ENCODE measurements at places on chromosomes 13 and 19.
A peak's percentile ranks its signal among the peaks of the same experiment; 100 is the strongest.

- DNase-seq: no peak
Observed at GRCh38 chr19:8310342-8311055, 2.3 kb upstream of the CD320 start.

DNA sequence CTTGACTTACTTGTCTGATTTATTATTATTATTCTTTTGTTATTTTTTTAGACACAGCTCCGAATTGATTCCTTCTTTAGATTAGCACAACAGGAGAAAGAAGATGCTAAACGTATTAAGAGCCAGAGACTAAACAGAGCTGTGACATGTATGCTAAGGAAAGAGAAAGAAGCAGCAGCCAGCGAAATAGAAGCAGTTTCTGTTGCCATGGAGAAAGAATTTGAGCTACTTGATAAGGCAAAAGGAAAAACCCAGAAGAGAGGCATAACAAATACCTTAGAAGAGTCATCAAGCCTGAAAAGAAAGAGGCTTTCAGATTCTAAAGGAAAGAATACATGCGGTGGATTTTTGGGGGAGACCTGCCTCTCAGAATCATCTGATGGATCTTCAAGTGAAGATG, 29.4 kb downstream of the ERCC5 start:
- DNase-seq: no peak

DNA sequence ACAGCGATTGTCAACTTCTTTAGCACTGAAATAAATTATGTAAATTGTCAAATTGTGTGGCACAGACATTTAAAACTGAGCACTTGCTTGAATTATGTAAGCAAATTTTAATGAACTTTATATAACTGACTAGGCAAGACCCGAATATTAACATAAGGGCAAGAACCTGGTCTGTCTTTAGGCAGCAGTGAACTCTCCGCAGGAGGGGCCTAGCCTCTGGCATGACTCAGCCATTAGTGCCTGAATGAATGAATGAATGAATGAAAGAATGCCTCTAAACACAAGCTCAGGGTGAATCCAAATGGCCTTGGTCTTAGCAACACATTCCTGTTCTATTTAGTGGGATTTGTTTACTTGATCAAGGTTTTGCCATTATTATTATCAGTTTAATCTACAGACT, 654.7 kb upstream of the ARGLU1 start:
- no peak for DNase-seq

DNA sequence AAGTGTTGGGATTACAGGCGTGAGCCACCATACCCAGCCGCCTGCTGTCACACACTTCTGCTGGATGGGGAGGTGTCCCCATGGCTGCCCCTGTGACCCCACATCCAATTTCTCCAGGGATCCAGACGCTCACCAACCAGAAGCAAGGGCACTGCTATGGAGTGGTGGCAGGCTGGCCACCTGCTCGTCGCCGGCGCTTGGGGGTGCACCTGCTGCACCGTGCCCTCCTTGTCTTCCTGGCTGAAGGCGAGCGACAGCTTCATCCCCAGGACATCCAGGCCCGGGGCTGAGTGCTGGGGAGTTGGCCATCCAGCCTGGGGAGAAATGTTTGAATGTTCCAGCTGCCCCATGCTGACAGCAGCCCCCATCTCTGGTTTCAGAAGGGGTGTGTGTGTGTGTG, 4.6 kb downstream of the ANKLE1 start:
- no peak for DNase-seq

DNA sequence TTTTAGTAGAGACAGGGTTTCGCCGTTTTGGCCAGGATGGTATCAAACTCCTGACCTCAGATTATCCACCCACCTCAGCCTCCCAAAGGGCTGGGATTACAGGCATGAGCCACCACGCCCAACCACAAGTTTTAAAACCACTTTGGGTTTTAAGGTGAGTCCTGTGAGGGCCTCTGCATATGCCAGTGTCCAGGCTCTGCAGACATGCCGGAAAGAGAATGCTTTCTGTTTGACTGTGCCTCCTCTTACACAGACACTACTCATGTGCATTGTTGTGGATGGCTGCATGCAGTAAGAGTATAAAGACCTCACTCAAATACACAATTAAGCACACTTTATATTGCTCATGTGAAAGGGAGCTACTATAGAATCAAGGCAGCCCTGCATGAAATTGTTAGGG, 20.8 kb upstream of the SLC25A30 start:
- no peak for DNase-seq

- no peak for DNase-seq
Observed at GRCh38 chr19:49549045-49549444, 21.2 kb downstream of the RCN3 start.

DNA sequence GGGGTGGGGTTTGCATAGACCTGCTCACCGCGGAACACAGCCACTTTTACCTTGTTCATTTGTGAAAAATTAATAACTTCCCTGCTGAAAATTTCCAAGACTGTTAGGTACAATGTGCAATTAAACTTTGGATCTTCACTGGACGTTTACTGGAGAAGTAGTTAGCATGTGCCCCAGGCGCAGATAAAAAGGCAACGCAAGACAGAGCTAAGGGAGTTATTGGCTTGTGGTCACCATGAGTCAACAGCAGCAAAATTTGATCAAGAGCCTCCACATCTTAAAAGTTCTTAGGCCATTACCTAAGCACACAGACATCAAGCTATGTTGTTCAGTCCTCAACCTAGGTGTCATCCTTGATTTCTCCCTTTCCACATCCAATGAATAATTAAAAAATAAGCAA, 257.0 kb downstream of the LHFPL6 start:
- DNase-seq: no peak

DNA sequence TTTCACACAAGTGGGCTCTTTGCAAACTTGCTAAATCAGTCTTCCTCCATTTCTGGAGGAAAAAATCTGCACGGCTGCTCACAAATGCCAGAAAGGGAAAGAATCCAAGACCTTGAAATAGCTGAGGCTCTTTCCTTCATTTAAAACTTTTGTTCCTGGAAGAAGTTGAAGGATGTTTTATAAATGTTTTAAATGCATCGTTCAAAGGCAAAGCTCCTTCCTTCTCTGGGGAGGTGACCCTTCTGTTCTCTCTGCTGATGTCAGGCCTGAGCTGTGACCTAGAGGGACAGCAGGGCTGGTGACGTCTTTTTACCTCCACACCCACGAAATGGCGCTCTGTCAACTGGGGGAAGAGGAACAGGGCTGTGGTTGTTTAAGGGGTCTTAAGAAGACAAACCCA, 376.4 kb upstream of the ZNF507 start:
- no peak for DNase-seq

DNA sequence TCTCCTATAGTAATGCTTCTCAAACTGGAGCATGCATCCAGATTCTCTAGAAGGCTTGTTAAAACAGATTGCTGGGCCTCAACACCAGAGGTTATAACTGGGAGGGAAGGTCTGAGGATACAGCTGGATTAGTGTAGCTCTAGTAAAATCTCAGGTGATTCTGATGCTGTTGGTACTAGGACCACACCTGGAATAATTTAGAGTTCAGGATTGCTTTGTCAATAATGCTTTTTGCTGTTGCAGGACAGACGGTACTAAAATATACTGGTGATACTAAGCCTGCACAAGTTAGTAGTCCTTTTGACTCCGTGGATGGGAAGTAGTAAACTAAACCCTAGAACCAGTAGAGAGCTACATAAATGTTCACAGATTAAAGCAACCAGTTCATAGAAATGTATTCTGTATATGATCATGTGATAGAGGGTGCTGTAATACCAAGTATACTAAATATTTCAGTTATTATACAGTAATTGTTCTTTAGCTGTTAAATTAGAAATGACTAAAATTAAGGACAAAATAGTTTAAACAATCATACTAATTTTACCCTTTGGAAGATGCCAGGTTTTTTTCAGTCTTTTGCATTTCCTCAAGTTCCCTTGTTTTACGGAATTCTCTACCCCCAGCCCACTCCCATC, 258.2 kb upstream of the STARD13 start:
- DNase-seq: no peak

DNA sequence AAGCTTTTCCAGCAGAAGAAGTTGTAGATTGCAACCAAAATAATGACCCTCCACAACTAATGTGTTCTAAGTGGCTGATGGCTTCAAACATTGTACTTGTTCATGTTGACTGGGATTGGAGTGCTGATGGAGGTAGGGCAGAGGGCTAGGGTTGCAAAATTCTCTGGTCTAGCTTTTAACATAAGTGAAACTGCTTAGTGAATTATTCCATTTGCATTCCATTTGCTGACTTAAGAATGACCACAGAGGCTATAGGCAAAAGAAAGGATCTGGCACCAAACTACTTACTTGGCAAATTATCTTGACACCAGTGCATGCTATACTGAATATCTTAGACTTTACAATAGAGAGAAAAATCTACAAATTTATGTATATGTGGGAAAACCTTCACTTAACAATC, 287.0 kb downstream of the FGF9 start:
- no peak for DNase-seq

DNA sequence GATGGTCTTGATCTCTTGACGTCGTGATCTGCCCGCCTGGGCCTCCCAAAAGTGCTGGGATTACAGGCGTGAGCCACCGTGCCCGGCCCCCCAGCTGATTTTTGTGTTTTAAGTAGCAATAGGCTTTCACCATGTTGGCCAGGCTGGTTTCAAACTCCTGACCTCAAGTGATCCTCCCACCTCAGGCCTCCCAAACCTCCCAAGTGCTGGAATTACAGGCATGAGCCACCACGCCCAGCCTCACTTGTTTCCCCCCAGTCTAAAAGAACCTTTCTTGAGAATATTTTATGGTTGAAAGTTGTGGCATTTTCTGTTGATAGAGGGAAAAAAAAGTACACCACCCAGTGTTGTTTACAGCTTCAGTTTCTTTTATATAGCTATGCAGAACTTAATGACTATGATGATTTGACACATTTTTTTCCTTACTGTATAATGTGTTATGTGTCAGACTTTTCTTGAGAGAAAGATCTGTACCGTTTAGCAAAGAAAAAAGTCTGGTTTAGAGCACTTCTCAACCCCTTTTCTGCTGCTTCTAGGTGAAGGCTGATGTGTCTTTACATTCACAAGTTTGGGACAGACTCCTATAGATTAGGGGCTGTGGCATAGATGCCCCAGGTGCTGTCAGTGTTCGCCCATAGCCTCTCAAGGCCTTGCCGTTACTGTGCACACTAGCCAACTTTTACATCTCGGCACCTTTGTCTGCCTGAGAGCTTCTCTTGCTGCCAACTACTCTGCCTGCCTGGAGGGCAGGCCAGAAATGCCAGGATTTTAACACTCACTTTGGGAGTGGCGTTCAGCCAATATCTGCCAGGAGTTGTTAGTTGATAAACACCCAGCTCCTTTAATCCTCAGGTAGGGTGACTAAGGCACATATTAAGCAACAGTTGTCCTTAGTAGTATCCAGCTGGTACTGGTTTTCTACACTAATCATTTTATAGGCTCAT, 33.0 kb downstream of the KCTD4 start:
- DNase-seq: no peak

DNA sequence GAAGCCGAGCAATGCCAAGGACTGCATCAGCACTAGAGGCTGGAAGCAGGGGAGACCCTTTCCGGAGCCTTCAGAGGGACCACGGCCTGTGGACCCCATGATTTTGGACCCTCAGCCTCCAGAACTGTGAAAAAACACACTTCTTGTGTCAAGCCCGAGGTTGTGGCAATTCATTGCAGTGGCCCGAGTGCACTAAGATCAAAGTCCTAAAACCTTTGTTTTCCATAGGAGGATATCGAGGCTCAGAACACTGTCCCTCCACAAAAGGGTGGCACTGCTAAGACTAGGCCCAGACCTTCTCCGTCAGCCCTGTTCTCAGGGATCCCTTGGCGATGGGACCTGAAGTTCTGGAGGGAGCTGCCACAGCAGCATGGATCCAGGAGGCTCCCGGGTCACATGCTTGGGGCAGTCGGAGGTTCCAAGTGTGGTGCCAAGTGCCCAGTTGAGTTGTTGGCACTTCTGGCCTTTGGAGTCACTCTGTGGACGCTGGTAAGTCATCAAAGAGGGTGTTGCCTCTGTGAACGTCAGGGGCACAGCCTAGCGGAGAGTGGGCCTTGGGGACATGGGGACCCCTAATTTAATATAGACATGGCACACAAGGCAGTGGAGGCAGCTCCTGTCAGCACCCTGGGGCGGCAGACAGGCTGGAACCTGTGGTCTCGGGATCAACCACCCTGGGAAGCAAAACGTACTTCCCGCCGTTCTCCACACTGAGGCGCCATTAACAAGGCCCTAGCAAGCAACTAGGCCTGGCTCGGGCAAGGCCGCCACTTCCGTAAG, 199.2 kb downstream of the COL4A1 start:
- DNase-seq: no peak

DNA sequence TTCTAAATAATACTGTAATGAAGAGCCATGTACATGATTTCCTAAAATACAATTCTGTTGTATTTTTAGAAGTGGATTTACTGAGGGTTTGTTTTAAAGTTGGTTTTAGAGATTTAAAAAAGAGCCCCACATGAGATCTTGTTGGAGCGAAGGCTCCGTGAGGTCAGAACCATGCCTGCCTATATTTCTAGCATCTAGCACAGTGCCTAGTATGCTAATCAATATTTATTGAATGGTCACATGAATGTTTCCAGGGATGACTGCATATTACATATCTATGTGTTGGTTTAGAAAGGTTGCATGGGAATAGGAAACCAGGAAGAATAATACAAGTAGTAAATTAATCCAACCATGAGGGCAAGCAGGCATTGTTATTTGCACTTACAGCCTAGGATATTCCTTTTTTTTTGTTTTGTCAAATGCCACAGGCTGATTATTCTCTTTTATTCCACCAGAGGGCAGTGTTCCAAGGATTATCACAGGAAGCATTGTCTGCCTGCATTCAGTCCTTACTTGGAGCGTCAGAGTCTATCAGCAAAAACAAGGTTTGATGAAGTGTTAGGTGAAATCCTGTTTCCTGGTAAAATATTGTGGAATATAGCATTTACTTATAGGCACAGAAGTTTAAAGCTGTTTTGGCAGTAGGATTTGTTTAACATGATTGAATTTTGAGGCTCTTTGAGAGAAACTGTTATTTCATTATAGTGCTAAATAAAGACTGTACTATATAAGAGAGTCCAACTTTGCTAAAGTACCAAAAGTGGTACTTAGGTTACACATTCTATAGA, 46.8 kb downstream of the COG3 start:
- peak; percentile 15 for DNase-seq

DNA sequence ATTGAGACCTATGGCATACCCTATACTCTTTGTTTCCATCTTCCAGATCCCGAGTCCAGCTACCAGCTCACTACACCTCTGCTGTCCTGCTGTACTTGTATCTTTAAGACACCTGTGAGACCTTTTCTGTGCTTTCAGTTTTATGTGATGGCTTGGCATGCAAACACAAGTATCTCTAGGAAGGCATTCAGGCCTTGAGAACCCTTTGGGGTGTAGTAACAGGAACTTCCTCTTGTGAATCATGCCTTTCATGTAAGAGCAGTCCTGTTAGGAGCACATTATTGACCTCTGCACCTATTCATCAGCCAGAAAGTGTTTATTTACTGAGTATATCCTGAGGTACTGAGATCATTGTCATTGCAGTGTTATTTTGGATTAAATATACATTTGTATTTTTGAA, 87.0 kb upstream of the HTR2A start:
- DNase-seq: no peak

GRCh38 chr19:55633861-55634260, 6.9 kb upstream of the ZNF580 start:
- no peak for DNase-seq

DNA sequence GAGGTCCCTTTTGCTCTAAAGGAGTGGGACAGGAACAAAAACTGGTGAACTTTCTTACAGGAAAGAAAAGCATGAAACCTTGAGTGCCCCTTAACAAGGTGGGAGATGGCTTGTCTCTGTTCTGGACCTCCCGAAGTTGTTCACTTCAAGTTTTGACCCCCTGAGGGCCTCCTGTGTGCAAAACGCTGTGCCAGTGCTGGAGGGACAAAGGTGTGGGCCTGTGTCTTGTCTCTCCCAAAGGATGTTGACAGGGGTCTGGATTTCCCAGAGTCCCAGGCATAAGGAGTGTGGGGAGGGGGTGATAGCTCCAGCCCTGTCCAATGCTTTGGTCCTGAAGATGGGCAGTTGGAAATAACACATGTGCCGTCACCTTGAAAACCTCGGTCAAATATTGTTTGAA, 6.5 kb downstream of the ZNF536 start:
- no peak for DNase-seq

Data from stimulated activated CD8-positive, alpha-beta memory T cell treated with anti-CD3 and anti-CD28 coated beads, Interleukin-12 subunit alpha, Interleukin-12 subunit beta, amount 100 ng/mL, for 1 hour (primary cell).